ENCODE measurements at places on chromosomes 12 and 14. TPM values are rescaled to one million over a fixed set of nuclear protein-coding genes. Genes with fewer than 3 reads are reported as not detected.

The ASCL1 gene
- total RNA-seq = not detected

DNA sequence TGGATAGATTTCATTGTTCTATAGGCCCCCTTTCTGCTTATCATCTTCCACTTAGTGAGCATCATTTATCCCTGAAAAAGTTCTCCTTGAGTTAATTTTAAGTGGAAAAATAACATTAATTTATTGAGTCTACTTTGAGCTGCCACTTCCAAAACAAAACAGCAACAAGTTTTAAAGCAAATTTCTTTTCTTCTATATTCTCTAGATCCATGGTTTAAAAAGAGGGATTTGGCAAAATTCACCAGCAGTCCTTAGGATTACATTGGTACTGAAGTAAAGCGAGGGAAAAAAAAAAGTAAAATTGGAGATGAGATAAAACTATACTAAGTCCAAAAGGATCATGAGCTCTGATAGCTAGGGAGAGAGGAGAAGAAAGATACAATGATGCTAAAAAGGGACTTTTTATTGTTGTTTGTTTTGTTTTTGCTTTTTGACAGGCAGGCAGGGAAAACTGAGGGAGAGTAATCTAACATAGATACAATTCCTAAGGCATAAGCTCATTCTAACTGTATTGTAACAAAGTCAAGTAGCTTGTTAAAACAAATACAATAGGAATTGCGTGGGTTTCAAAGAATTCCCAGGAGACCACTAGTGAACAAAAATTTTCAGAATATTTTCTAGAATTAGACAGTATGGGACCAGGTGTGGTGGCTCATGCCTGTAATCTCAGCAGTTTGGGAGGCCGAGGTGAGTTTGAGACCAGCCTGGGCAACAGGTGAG lies 19.2 kb upstream of the PLEKHA5 start:
- no peaks in the 10 kb centered on the region for H3K4me1 ChIP-seq
- no peak overlapping the region for H3K27ac ChIP-seq
- H3K36me3 ChIP-seq = no peaks in the 10 kb centered on the region
- H3K27me3 ChIP-seq = no peaks in the 10 kb centered on the region
- no peak overlapping the region for H3K4me3 ChIP-seq

DNA sequence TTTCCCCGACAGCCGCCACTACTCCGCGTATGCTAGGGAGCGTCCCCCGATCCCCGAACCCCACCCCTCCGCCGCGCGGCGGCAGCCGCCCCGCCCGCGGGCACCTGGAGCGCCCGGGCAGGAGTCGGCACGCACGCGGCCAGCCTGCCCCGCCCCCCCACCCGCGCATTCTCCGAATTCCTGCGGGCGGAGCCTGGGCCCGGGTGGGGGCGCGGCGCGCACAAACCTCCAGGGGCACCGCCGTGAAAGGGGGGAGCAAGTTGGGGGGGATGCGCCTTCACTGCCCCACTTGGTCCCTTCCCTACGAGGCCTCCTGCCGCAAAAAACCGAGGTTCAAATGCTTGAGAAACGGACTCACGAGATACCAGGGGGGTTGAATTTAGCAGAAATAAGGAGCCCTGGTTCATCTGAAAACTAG lies 1.7 kb downstream of the AJUBA start:
- no peaks in the 10 kb centered on the region for H3K36me3 ChIP-seq
- H3K27ac ChIP-seq = peak overlapping the region; percentile 75
- no peak for DNase-seq
- peak overlapping the region; percentile 82 for H3K4me3 ChIP-seq
- no peaks in the 10 kb centered on the region for H3K27me3 ChIP-seq
- no peaks in the 10 kb centered on the region for H3K4me1 ChIP-seq

GRCh38 chr14:74281069-74281468 lies 21.7 kb downstream of the ABCD4 start:
- H3K36me3 ChIP-seq = peaks cover 28% of the 10 kb centered on the region
- no peaks in the 10 kb centered on the region for H3K4me1 ChIP-seq
- H3K27ac ChIP-seq = no peak overlapping the region
- no peak for DNase-seq

DNA sequence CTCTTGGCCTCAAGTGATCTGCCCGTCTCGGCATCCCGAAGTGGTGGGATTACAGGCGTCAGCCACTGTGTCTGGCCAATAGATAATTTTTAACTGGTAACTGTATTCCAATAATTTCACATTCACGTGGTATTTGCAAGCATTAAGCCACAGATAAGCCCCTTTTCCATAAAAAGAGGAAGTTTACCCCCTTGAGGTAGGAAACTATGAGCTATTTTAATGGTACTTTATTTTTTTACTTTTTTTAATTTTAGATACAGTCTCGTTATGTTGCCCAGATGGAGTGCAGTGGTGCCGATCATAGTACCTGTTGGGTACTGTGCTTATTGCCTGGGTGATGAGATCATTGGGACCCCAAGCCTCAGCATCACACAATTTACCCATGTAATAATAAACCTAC lies 42.9 kb upstream of the AP4S1 start:
- H3K4me1 ChIP-seq = peaks cover 17% of the 10 kb centered on the region
- no peak overlapping the region for H3K4me3 ChIP-seq
- H3K27me3 ChIP-seq = no peaks in the 10 kb centered on the region
- H3K27ac ChIP-seq = no peak overlapping the region

DNA sequence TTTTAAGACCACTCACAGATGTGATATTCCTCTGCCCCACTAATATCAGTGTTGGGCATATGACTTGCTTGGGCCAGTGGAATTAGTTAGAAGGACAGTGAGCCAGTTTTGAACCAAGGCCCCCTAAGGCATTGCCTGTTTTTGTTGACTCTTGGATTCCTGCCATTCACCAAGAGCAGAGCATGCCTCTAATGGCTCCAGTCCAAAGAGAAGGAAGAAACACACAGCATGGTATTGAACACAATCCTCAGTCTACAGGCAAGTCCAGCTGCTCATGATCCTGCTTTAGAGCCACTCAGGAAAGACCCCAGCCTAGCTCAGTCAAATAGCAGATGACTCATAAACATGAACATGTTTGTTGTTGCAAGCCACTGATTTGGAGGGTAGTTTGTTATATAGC lies 1201.5 kb downstream of the BCL11B start:
- H3K27me3 ChIP-seq = no peaks in the 10 kb centered on the region
- no peak for DNase-seq
- no peak overlapping the region for H3K27ac ChIP-seq
- no peak overlapping the region for H3K4me3 ChIP-seq

DNA sequence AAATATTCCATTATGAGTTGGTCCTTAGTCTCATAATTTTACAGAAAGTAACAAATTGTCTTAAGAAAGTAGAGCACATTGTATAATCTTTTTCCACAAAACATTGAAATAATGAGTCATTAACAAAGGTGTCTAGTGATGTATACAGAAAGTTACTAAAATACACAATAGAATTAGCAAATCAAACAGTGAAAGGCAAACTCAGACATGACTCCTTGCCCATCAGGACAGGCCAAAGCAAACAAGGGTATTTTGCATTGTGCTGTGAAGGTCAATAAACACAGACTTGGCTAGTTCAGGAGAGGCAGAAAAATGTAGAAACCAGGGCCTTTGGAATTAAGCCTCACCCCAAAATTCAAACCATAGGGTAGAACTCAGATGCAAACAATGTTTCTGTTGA lies 37.3 kb downstream of the SIX4 start:
- DNase-seq = no peak
- H3K4me3 ChIP-seq = no peak overlapping the region
- no peaks in the 10 kb centered on the region for H3K36me3 ChIP-seq
- no peaks in the 10 kb centered on the region for H3K27me3 ChIP-seq
- H3K27ac ChIP-seq = no peak overlapping the region

DNA sequence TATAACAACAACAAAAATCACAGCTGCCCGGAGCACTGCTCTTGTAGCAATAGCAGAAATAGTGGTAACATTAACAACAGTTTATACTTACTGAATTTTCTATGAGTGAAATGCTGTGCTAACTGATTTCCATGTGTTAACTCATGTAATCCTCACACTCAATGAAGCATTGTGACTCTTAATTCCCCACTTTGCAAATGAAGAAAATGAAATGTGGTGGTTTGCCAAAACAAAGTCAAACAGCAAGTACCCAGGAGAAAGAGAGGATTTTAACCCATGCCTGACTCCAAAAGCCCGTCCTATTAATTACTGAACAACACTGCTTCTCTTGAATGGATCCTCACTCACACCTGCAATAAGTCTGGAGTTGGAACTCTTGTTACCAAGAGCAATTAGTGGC lies 123.5 kb downstream of the MED13L start:
- no peak overlapping the region for H3K4me3 ChIP-seq
- no peaks in the 10 kb centered on the region for H3K27me3 ChIP-seq
- H3K27ac ChIP-seq = no peak overlapping the region
- H3K36me3 ChIP-seq = no peaks in the 10 kb centered on the region
- peaks cover 58% of the 10 kb centered on the region for H3K4me1 ChIP-seq

DNA sequence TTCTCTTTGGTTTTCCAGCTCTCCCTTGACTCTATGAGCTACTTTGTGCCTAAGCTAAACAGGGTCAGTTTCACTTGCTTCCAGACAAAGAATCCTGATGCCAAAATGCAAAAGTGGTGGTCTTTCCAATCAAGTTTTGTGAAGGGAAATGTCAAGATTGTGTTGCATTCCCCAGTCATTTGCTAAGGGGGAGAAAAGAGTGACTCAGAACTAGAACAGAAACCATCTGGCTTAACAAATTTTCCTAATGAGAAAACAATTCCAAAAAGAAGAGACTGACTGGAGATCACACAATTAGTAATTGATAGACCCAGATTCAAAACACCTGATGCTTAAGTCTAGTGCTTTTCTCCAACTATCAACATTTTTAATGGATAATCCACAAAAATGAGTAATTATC lies 235.1 kb upstream of the DIO2 start:
- no peak for DNase-seq
- H3K4me3 ChIP-seq = no peak overlapping the region
- H3K27ac ChIP-seq = no peak overlapping the region
